ENCODE measurements at places on chromosomes 16 and 17.

DNA sequence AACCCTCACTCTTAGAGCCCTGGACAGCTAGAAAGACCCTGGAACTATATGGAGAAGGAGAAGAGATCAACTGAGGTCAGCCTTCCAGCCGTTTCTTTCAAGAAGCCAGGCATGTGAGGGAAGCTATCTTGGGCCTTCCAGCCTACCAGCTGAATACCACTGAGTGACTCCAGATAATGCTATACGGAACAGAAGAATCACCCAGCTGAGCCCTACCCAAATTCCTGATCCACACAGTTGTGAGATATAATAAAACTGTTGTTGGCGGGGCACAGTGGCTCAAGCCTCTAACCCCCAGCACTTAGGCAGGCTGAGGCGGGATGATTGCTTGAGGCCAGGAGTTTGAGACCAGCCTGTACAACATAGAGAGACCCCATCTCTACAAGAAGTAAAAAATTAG lies 26.2 kb upstream of the MYH10 start:
- no peak for DNase-seq

DNA sequence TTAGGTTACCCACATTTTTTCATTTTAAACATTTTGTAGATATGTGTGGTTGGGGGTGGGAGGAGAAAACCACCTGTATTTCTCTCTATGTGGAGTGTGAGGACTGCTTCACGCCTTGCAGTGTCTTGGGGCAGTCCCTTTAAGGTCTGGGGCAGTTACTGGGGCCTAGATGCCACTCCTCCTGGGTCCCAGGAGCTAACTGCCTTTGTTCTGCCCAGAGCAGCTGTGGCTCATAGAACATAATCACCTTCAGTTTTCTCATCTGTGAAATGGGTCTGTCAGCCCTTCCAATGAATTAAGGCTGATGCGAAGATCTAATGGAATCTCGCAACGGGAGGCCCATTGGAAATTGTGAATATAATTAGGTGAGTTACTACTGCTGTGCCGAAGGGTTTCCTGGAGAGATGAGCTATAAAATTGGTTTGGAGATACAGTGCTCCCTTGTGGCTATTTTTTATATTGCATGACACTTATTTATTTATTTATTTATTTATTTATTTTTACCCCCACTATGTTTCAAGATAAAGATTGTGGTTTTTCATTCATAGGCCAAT lies 22.9 kb downstream of the DHRS7C start:
- DNase-seq, result no peak

- no peak for DNase-seq
Measured at GRCh38 chr16:82033683-82034300, 1.3 kb upstream of the HSD17B2 start.

DNA sequence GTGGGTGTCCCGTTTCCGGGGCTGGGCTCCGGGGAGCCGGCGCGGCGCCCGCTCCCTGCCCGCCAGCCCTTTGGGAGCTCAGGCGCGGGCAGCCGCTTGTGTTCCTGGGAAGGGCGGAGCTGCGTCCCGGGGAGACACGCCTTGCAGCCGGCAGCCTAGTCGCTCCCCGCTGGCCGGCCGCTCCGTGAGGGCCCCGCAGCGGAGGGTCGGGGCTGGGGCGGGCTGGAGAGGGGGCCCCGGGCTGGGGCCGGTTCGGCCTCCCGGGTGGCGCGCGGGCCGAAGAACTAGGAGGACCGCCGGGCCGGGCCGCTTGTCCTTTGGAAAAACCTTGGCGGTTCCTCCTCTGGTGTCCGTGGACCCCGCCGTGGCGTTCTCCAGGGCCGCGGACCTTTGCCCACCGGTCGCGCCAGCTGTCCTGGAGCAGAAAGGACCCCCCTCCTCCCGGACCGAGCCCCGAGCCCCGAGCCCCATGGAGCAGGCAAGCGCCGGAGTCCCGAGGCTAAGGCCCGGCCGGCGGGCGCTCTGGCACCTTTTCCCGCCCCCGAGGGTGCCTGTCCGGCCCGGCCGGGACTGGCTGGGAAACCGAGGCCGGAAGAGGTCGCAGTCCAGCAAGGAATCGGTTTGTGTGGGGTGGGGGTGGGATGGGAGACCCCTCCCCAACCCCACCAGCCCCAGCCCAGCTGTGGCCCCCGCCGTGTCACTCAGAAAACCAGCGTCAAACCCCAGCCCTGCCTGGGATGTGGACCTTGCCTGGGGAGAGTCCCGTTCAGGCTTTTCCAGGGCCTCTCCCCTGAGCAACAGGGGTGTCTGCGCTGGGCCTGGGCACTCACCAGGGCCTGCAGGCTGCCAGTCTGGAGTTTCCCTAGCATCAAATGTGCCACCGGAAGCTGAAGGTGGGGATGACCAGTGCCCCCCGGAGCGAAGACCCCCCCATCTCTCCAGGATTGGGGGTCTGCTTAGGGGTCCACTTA lies 6.8 kb upstream of the TBC1D3B start:
- peak; percentile 91 for DNase-seq

- DNase-seq, result no peak
Measured at GRCh38 chr16:15652293-15653001, 2.4 kb downstream of the NDE1 start.

DNA sequence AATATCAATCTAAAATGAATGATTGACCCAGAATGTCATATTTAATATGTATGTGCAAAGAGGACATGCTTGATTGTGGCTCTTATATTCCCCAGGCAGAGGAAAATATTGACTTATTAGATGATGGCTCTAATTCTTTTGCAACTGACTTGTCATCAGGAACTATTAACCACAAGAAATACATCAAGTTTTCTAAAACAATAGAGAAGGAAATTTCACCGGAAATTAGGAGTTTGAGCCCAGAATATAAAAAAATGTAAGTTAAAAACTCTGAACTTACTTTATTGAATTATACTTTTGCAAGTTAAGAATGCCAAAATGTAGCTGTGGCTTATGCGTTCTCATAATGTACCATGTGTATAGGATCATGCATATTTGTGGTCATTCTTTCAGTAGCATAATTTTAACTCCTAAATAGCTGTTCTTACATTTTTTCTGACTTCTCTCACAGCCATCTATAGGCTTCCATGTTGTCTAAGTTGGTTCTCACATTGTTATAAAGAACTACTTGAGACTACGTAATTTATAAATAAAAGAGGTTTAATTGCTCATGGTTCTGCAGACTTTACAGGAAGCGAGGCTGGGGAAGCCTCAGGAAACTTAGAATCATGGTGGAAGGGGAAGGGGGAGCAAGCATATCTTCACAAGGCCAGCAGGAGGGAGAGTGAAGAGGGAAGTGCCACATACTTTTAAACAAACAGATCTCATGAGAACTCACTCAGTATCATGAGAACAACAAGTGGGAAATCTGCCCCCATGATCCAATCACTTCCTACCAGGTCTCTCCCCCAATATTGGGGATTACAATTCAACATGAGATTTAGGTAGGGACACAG lies 11.6 kb downstream of the EFCAB13 start:
- no peak for DNase-seq

DNA sequence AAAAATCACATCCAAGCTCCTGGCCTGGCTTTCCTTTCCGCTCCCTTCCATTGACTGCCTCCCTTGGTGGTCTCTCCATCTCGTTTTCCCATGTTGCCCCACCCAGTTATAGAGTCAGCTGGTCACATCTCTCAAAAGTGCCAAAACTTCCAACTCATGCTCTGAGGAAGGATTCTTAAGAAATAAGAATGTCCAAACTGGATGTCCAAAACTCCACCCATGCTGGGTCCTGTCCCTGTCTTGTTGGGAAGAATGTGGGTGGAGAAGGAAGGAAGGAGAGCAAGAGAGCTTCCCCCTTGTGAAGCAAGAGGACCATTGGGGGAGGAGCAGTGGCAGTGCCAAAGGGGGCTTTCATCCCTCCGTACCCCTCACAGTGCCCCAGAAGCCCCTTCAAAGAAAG lies 44.6 kb upstream of the MAP3K14 start:
- DNase-seq, result no peak

DNA sequence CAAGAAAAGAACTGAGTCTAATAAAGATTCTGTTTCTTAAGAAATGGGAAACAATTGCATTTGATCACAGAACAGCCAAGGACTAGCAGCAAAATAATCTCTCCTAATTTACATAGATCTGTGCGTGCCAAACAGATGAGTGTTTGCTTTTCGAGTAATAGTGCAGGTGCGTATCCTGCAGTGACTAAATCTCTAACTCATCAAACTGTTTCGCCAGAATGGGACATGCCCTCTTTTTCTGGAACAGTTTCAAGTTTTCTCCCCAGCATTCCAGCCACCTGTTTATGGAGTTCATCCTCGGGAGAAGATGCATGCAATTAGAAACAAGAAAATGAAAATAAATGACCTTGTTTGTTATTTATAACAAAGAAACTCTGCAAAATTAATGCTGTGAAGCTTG lies 5.7 kb upstream of the TOX3 start:
- no peak for DNase-seq

GRCh38 chr16:3035972-3036725 lies 595 bp downstream of the BICDL2 start:
- DNase-seq, result no peak

- DNase-seq, result peak; percentile 100
Measured at GRCh38 chr16:89289428-89290395, 72.2 kb downstream of the ZNF778 start.

GRCh38 chr17:56045872-56046271 lies 107.4 kb upstream of the ANKFN1 start:
- DNase-seq, result no peak

GRCh38 chr17:73324711-73325526 lies 13.1 kb upstream of the CDC42EP4 start:
- no peak for DNase-seq

GRCh38 chr17:43129671-43130010 lies 4.5 kb upstream of the BRCA1 start:
- no peak for DNase-seq

- DNase-seq, result no peak
Measured at GRCh38 chr17:35714988-35715387, 16.5 kb upstream of the RASL10B start.

DNA sequence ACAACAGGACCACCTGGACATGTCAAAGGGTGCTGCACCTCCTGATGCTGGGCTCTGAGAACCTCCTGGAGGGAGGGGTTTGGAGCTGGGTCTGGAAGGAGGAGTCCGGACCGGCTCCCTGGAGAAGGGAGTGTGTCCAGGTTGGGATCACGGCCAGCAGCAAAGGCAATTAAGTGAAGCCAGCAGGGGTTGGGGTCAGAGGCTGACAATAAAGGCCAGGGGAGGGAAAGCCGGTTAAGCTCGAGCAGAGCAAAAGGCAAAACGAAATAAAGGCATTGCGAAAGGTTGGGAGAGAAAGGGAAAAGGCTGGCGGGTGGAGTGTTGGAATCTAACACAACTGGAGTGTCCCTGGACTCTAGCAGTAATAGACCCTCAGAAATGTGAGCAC lies 992 bp upstream of the CACNG4 start:
- peak; percentile 56 for DNase-seq

GRCh38 chr17:76410328-76410965 lies 26.0 kb downstream of the SPHK1 start:
- DNase-seq, result no peak

GRCh38 chr17:77145612-77146245 lies 5.0 kb downstream of the SEC14L1 start:
- DNase-seq, result no peak

- no peak for DNase-seq
Measured at GRCh38 chr17:310111-311010, 42.2 kb downstream of the RPH3AL start.

DNA sequence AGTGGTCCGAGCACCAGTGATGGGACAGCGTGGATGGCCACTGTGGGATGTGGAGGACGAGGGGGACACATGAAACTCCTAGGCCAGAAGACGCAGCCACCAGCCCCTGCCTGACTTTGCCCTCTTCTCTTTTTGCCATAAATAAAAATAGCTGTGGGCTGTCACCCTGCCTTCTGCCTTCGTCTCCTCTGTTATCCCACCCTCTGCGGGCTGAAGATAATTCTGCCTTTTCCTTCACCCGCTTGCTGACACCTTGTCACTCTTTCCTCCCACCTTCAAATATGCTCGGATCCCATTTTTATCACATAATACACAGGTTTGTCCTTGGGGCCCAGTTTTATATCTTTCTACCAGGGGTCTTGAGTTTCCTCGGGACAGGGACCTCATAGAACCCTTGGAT lies 87.6 kb upstream of the CIBAR2 start:
- no peak for DNase-seq

DNA sequence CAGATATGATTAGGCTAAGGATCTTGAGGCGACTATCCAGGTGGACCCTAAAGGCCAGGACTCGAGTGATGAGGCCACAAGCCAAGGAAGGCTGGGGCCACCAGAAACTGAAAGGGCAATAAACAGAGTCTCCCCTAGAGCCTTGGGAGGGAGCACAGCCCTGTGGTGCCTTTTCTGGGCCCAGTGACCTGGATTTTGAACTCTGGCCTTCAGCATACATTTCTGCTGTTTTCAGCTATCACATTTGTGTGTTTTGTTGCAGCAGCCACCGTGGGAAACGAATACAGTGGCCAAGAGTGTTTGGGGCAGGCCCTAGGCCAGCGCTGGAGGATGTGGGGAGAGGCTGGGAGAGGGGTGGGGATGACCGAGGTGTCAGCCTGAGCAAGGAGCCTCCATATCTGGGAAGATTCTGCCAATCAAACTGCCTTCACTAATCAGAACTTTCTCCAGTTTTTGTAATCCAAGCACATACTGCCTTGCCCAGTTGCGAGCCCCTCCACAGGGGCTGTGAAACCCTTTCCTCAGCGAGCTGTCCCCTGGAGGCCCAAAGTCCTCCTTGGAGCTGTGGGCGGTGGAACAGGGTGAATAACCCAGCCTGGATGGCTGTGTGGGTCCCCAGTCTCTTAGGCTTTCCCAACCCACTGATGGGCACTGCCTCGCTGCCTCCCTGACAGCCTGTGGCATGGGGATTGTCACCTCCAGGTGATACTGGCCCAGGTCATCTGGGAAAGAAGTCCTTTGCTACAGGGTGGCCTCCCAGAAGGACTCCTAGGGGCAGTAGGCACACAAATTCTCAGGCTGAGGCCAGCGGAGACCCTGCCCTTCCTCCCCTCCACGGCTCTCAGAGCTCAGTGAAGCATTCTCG lies 16.8 kb downstream of the B9D1 start:
- no peak for DNase-seq

- no peak for DNase-seq
Measured at GRCh38 chr17:19660219-19660870, 11.8 kb downstream of the ALDH3A2 start.

DNA sequence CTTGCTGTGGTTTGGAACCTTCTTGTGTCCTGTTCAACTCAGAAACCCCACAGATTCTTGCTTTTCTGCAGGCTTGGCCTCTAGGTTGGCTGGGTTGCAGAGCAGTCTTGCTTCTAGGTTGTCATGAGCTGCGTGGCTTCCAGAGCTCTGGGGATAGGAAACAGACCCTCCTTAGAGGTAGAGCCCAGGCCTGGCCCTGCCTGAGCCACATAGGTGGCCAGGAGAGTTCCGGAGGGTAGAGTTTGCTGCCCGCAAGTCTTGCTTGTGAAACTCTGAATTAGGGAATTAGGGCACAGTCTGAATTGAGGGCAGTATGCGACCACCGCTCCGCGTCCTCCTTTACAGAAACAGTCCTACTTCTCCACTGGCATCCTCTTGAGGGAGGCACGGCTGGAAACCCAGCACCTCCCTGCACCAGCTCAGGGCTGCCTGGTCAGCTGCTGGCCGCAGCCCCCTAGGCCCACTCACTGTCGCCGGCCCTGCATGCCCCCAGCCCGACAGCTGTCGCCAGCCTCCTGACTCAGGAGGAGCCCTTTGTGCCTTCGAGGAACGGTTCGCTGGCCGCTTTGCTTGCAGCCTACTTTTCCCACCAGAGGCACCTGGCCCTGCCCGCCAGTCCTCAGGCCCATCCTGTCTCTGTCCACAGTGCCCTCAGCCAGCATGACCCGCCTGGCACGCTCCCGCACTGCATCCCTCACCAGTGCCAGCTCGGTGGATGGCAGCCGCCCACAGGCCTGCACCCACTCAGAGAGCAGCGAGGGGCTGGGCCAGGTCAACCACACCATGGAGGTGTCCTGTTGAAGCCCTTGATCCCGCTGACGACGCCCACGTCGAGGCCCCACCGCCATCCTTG lies 4.3 kb upstream of the SETD6 start:
- no peak for DNase-seq
